ENCODE measurements at places on chromosomes 2 and 18.

- DNase-seq: no peak
Observed at GRCh38 chr2:96844405-96844808, 586 bp upstream of the ANKRD23 start.

- no peak for DNase-seq
Observed at GRCh38 chr2:236908439-236909192, 177.1 kb upstream of the COPS8 start.

- no peak for DNase-seq
Observed at GRCh38 chr18:63451799-63452660, 24.7 kb upstream of the SERPINB5 start.

DNA sequence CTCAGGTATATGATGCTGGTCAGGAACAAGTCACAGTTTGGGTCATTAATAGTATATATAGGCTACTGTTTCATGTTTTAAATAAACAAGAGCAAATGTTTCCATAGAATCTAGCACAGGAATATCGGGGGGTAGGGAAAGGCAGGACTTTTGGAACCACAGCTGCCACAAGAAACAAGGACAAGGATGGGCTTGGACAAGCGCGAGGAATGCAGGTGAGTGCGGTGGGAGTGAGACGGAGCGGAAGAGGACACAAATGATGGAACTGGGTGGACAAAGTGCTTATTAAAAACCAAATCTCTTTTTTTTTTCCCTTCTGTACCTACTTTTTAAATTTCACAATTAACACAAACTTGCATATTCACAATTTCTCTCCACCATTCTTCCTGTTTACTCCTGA lies 49.1 kb downstream of the SNORC start:
- DNase-seq: no peak

GRCh38 chr2:45890819-45891218 lies 239.3 kb downstream of the PRKCE start:
- no peak for DNase-seq

GRCh38 chr2:70083344-70084156 lies 3.7 kb upstream of the PCBP1 start:
- no peak for DNase-seq

DNA sequence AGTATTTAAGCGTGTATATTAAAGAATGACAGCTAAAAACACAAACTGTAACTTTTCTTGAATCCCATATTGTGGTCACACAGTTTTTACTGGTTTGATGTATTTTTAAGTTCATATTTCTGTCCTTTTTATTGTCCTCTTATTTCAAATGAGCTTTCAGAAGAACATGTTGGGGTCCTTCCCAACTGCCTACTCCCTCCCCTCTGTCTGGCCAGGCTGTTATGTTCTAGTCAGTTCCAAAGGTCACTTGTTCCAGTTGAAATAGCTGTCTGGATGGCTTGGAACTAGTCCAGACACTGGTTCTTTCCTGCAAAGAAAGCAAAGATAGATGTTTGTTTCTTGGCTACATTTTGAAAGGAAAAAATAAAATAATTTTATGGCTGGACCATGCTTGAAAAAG lies 306.9 kb downstream of the GULP1 start:
- no peak for DNase-seq

DNA sequence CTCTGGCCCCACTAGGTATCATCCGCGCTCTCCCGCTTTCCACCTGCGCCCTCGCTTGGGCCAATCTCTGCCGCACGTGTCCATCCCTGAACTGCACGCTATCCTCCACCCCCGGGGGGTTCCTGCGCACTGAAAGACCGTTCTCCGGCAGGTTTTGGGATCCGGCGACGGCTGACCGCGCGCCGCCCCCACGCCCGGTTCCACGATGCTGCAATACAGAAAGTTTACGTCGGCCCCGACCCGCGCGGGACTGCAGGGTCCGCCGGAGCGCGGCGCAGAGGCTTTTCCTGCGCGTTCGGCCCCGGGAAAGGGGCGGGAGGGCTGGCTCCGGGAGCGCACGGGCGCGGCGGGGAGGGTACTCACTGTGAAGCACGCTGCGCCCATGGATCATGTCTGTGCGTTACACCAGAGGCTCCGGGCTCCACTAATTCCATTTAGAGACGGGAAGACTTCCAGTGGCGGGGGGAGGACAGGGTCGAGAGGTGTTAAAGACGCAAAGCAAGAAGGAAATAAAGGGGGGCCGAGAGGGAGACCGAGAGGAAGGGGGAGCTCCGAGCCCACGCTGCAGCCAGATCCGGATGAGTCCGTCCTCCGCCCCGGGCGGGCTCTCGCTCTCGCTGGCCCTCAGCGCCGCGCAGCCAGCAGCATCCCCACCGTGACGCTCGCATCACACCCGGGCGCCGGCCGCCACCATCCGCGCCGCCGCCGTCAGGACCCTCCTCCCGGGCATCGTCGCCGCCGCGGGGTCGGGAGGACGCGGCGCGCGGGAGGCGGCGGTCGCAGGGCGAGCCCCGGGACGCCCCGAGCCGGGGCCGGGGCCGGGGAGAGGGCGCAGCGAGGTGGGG lies 664 bp downstream of the NETO1 start:
- no peak for DNase-seq

GRCh38 chr2:54671010-54671409 lies 52.5 kb upstream of the EML6 start:
- DNase-seq: no peak

GRCh38 chr2:54074606-54075341 lies 40.6 kb upstream of the ACYP2 start:
- DNase-seq: no peak

- no peak for DNase-seq
Observed at GRCh38 chr2:37654419-37654818, 17.0 kb downstream of the CDC42EP3 start.

DNA sequence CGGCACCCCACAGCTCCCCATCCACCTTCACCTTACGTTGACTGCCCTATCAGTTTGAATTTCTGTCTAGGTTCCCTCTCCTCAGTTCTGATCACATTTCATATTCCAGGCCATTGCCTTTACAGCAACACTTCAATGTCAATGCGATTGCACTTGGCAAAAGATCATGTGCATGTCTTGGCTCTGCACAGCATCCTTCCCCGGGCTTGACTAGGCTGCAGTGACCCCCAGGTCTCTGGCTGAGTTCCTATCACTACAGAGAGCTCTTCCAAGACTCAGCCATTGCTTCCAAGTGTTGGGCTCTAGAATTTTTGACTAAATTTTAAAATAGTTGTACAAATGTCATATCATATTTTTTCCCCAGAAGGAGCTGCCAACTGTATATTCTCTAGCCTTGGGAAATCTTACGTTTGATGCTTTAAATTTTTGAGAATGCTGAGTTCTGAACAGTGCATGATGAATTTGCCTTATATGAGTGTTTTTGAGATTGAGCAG lies 103.8 kb upstream of the NEDD4L start:
- DNase-seq: no peak
